ENCODE measurements at places on chromosomes 13 and 19.

DNA sequence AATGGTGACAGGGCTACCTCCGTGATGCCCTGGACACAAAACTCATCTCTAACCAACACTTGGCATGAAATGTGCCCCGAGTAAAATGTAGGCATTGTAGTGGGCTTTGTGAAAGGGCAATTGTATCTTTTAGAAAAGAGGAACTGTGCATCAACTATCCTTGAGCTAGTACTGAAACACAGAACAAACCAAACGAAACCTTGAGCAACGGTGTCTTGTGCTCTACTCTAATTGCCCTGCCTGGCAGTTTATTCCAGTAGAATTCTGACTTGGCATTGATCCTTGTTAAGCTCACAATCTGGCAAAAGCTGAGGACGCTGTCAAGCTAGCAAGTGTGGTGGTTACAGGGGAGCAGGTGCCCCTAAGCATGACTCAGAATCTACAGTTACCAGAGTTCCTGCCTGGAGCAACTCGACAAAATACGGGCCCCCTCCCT lies 707.1 kb upstream of the SPRY2 start:
- no peak for DNase-seq

GRCh38 chr13:73708393-73708985 lies 425.7 kb downstream of the KLF12 start:
- DNase-seq: no peak

DNA sequence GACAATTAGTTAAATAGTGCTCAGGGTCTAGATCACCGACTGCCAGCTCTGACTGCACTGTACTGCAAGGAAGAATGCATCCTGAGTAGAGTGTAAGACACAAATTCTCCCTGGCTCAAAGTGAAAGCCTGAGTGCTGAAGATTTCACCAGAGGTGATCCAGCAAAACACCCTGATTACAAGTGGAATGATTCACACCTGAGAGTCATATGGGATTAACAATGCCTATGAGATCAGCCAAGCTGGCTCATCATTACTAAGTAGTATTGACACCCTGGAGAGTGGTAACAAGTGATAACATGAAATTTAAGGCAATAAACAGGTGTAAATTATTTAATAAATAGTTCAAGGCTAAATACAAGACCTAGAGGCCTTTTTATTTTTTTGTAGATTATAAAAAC lies 403.8 kb upstream of the PRR20A start:
- no peak for DNase-seq

DNA sequence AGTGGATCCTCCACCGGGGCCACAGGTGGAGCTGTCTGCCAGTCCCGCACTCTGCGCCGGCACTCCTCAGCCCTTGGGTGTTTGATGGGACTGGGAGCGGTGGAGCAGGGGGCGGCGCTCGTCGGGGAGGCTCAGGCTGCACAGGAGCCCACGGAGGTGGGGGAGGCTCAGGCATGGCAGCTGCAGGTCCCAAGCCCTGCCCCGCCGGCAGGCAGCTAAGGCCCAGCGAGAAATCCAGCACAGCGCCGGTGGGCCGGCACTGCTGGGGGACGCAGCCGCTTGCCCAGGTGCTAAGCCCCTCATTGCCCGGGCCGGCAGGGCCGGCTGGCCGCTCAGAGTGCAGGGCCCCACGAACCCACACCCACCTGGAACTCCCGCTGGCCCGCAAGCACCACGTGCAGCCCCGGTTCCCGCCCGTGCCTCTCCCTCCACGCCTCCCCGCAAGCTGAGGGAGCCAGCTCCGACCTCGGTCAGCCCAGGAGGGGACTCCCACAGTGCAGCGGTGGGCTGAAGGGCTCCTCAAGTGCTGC lies 286.4 kb downstream of the RBM26 start:
- no peak for DNase-seq

GRCh38 chr13:47545201-47546024 lies 455.7 kb downstream of the SUCLA2 start:
- DNase-seq: no peak

DNA sequence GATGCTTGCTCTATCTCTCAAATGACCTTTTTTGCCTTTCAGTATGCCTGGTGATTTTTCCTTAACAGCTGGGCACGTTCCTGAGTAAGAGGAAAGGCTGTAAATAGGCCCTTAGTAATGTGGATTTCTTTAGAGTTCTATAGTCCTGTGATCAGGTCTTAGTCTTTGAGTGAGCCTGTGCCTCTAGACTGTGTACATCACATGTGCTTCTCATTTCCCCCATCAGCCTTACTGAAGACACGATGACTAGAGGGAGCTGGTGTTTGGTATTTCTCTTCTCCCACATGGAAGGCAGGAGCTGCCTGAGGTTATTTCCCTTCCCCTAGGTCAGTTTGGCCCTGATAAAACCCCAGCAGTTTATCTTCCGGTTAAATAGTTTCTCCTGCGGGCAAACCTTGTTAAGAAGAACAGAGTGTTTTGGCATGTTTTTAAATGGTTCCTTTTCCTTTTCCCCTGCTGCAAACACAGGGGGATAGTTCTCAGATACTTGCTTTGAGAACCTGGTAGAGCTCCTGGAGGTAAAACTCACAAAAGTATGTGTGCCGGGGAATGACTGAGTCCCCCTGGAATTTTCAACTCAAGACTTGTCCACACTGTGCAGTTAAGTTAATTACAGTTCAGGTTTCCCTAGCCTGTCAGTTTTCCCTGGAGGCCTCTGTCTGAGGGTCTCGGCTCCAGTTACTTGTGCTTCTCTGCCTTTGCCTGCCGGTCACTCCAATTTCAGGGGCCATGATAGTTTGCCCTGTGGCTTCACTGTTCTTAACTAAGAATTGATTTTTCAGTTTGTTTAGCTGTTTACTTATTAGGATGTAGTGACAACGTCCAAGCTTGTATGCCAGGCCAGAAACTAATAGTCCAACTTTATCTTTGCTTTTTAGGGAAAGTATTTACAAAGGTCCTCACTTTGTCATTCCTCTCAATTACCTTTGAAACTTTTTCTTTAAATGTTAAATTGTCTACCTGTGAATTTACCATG lies 94.4 kb downstream of the URI1 start:
- no peak for DNase-seq

GRCh38 chr13:27022571-27023311 lies 148.9 kb downstream of the USP12 start:
- DNase-seq: no peak

DNA sequence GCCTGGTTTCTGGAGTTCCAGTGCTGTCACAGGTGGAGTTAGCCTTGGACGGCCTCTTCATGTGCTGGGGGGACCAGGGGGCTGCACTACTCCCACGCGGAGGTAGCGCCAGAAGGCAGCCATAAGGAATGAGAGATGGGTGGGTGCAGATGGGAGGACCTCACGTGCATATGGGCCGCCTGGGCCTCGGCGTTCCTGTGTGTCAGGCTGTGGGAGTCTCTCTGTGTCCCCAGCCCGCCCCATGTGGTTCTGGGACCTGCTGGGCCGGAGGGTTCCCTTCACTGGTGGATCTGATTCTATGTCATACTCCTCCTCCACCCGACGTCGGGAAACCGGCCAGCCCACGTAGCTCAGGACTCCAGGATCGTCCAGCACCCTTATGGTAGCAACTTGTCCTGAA lies 149.0 kb upstream of the SOX1 start:
- no peak for DNase-seq

GRCh38 chr13:53398051-53398450 lies 369.4 kb downstream of the OLFM4 start:
- no peak for DNase-seq

DNA sequence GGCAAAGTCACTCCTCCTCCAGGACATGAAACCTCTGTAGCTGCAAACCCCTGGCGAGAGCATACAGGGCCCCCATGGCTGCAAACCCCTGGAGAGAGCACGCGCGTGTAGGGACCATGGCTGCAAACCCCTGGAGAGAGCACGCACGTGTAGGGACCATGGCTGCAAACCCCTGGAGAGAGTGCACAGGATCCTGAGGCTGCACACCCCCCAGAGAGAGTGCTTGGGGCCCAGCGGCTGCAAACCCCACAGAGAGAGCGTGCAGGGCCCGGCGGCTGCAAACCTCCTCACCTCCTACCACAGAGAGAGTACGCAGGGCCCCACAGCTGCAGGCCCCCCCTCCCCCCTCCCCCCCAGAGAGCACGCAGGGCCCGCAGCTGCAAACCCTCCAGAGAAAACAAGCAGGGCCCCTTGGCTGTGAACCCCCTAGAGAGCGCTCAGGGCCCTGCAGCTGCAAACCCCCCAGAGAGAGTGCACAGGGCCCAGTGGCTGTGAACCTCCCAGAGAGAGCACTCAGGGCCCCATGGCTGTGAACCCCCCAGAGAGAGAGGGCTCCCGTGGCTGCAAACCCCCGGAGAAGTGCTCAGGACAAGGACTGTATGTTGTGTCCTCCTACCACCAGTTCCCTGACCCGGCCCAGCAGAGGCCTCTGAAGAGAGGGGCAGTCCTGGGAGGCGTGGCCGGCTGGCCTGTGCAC lies 7.3 kb downstream of the ADPRHL1 start:
- DNase-seq: no peak

GRCh38 chr13:81207636-81208035 lies 866.7 kb upstream of the SPRY2 start:
- DNase-seq: no peak

DNA sequence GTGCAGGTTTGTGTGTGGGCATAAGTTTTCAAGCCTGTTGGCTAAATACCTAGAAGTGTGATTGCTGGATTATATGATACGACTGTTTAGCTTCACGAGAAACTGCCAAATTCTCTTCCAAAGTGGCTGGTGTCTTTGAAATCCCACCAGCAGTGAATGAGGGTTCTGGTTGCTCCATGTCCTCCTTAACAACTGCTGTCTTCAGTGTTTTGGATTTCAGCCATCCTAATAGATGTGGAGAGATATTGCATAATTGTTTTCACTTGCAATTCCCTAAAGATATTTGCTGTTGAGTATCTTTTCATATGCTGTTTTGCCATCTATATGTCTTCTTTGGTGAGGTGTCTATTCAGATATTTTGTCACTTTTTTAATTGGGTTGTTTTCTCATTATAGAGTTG lies 390.5 kb downstream of the ZNF536 start:
- no peak for DNase-seq

DNA sequence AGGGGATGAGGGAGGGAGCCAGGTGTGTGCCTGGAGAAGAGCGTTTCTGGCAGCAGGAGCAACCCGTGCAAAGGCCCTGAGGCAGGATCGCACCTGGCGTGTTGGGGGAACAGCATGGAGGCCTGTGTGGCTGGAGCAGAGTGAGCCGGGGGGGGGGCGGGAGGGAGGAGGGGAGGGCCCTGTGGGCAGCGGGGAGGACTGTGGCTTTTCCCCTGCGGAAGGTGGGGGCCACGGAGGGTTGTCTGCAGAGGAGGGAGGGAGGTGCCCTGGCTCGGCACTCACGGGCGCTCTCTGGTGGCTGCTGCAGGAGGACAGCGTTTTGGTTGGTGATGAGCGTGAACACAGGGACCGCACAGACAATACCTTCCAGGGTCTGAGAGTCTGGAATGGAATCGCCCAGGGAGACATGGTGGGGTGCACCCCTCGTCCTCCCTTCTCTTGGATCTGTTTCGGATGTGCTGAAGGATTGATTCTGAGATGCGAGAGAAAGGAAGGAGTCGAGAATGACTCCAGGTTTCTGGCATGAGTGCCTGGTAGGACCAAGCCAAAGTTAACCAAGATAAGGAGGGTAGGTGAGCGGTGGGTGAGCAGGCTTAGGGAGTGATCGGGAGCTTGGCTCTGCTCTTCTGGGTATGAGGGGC lies 6.5 kb downstream of the RAB11B start:
- peak; percentile 52 for DNase-seq

- DNase-seq: no peak
These were observed 324.0 kb upstream of the SPRY2 start for GRCh38 chr13:80664950-80665349.

DNA sequence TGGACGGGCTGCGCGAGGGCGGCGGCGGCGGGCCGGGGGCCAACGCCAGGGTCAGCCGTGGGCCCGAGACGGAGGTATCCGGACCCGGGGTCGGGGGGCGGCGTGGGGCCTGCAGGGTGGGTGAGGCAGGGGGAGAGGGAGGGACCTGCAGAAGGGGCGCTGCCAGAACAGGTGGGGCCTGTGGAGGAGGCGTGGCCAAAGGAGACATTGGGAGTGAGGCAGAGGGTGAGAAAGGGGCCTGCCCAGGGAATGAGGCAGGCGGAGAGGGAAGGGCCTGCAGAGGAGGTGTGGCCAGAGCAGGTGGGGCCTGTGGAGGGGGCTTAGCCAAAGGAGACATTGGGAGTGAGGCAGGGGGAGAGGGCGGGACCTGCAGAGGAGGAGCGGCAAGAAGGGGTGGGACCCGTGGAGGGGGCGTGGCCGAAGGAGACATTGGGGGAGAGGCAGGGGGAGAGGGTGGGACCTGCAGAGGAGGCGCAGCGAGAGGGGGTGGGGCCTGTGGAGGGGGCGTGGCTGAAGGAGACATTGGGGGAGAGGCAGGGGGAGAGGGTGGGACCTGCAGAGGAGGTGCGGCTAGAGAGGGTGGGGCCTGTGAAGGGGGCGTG lies 4.2 kb downstream of the PRR36 start:
- DNase-seq: no peak

DNA sequence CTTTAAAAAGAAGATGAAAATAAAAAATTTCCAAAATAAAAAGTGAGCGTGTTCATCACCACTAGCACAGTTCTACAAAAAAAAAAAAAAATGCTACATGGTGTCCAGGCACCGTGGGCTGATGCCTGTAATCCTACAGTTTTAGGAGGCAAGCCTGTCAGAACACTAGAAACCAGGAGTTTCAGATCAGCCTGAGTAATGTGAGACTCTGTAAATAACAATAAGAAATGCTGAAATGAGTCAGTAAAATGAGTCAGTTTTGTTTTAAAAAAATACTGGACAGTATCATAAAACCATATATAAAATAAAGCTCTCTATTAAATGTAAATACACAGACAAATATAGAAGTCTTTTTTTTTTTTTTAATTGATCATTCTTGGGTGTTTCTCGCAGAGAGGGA lies 30.0 kb downstream of the ZNF91 start:
- DNase-seq: no peak

GRCh38 chr13:98556968-98557631 lies 19.8 kb downstream of the STK24 start:
- DNase-seq: no peak

DNA sequence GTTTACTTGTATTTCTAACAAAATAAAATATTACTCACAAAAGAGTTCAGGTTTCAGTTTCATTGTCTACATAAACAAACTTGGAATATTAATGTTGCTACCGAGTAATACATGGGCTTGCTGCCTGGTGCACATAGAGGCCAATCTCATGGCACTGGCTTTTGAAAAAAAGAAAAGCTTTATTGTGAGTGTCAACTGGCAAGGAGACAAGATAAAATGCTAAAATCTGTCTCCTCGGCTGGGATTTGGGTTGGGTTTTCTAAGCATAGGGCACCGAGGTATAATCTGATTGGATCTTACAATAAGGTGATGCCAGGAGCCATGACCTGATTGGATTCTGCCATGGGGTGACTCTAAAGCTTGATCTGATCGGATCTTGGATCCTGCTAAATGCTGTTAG lies 1519.9 kb upstream of the MIR17HG start:
- no peak for DNase-seq

- no peak for DNase-seq
These were observed 24.5 kb upstream of the GPC6 start for GRCh38 chr13:93201992-93202558.

- no peak for DNase-seq
These were observed 951 bp upstream of the POSTN start for GRCh38 chr13:37599519-37599918.

- no peak for DNase-seq
These were observed 708 bp upstream of the ESD start for GRCh38 chr13:46797501-46798237.
